ENCODE measurements at places on chromosomes 16 and 17.
A peak's percentile ranks its signal among the peaks of the same experiment; 100 is the strongest.

DNA sequence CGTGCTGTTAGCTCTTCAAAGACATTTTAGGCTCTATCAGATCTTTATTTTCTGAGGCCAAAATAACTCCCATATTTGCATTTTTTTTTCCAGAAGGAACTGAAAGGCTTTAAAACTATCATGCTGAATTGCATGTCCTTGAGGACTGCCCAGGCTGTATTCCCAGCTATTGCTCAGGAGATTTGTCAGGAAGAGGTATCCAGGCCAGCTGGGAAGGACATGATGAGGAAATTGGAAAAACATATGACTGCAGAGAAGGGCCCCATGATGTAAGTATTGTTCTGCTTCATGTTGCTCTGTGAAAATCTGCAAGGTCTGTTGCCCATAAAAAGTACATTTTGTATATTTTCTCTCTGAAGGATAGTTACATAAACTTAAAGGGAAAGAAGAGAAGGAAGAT, 5.7 kb downstream of the CDC6 start:
- DNase-seq: no peak

- DNase-seq: no peak
Observed at GRCh38 chr17:30922235-30923030, 688 bp downstream of the ADAP2 start.

DNA sequence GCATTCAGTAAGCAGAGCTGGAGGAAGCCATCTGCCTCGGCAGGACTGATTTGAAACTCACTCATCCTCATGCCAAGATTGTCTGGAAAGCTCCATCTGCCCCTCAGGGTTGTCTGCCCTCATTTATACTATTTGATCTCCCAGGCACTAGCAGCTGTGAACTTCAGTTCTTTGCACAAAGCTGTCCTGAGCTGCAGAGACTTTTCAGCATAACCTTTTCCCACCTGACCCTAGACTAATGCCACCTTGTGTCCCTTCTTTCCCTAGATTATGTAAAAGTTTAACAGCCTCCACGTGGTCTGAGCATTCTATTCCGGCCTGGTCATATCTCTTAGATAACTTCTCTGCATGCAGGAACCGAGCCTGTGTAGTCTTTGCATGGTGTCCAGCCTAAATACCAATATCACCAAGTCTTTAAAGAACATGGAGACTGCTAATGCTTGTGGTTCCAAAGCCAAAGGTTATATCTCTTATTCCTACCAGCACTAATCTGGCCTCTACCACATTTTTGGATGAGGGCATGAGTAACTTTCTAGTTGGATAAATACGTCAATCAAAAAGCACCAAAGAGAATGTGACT, 29.1 kb downstream of the STAT5A start:
- DNase-seq: no peak

DNA sequence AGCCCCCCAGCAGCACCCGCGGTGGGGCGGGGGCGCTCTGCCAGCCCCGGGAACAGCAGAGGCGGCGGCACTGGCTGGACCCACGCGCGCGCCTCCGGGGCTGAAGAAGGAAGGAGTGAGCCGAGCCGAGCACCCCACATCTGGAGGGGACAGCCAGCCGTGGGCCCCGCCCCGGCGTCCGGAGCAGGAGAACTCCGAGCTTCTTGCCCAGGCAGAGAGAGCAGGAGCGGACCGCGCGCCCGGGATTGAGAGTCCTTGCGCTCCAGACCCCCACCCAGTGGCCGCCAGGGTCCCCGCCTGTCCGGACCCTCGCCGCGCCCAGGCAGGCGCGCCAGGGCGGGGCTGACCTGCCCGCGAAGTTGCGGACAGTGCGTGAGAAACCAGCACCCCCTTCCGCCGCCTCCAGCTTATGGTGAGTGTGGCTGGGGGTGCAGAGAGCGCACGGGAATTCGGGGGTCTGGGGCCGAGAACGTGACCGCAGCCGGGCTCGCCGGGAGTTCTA, 921.9 kb upstream of the EEF2KMT start:
- no peak for DNase-seq

GRCh38 chr16:66832661-66833305, 2.0 kb upstream of the NAE1 start:
- DNase-seq: no peak

- peak; percentile 53 for DNase-seq
Observed at GRCh38 chr17:80082403-80083135, 18.8 kb upstream of the GAA start.

DNA sequence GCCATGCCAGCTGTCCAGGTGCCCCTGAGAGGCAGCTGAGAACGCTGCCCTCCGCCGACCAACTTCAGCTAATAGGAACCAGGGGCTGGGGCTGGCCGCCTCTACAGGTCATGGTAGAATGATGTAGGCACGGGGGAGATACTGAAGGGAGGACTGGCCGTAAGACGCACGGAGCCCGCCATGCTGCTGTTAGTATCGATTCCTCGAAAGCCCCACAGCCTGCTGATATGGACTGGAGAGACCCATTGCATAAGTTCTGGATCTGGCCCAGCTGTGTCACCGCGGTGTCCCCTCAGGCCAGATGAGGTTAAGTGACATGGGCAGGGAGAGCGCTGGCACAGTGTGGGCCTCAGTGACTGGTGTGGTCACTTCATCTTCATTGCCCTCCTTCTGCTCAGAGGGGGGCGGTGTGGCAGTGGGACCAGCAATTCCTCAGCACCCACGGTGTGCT, 75.6 kb downstream of the AMFR start:
- no peak for DNase-seq

- DNase-seq: no peak
Observed at GRCh38 chr17:2075336-2076086, 20.6 kb downstream of the HIC1 start.

DNA sequence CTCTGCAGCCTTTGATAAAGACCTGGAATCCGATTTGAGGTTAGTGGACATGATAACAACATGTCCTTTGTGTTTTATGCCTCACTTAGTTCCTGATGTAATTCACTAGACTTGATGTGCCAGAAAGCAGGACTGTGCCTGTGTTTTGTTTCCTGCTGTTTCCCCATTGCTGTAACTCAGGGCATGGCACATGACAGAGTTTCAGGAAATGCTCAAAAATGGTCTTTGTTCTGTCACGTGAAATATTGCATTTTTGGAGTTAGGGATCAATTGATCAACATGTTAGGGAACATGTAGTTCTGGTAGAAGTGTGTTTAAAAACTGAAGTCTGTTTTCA, 32.8 kb downstream of the DHX38 start:
- no peak for DNase-seq

- DNase-seq: no peak
Observed at GRCh38 chr16:2384426-2384825, 43.9 kb upstream of the ABCA3 start.

GRCh38 chr17:41442739-41443138, 2.0 kb upstream of the KRT38 start:
- DNase-seq: no peak

DNA sequence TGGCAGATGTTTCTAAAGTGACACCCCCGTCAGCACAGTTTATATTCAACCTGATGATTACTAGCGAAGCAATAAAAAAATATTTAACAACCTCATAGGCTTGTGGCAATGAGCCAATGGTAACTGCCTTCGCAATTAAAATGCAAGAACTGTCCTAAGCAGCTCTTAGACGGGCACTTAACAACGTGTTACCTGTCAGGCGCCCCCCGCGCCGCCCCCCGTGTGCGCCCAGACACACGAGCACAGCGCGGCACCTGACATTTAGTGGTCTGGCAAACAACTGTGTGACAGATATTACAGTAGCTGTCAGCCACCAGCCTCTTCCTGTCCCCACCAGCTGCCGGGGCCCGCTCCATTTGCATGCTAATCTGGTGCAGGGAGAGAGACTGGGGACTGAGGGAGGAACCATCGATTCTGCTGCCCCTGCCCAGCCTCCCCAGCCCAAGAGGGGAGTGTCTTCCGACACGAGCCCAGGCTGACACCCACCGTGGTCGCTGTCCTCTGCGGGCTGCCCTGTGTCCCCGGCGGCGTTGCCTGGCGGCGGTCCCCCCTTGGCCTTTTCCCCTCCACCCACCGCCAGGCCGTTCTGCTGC, 12.7 kb downstream of the NDUFAF8 start:
- no peak for DNase-seq

DNA sequence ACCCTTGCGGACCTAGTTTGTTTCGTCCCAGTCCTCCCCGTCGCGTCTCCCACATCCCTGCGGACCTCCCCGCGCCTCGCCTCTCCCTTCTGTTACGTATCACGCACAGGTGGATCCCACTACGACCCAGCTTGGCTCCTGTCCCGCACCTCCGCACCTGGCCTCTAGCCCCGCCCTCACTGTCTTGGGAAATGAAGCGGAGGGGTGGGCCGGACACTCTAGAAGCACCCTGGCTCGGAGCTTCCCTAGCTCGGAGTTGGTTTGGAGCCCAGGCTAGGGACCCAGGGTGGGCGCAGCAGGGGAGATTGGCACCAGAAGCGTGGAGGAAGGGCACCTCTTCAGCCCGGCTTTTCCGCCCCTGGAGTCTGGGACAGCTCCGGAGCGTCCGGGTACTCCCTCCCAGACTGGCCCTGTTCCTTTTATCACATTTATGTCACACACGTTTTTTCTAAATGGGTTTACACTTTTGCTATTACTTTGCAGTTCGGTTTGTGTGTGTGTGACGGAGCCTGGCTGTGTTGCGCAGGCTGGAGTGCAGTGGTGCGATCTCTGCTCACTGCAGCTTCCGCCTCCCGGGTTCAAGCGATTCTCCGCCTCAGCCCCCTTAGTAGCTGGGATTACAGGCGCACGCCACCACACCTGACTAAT, 1.4 kb upstream of the CEMP1 start:
- peak; percentile 37 for DNase-seq

- no peak for DNase-seq
Observed at GRCh38 chr17:51673070-51673469, 412.7 kb downstream of the UTP18 start.

- no peak for DNase-seq
Observed at GRCh38 chr17:82964851-82965341, 114.5 kb upstream of the METRNL start.

DNA sequence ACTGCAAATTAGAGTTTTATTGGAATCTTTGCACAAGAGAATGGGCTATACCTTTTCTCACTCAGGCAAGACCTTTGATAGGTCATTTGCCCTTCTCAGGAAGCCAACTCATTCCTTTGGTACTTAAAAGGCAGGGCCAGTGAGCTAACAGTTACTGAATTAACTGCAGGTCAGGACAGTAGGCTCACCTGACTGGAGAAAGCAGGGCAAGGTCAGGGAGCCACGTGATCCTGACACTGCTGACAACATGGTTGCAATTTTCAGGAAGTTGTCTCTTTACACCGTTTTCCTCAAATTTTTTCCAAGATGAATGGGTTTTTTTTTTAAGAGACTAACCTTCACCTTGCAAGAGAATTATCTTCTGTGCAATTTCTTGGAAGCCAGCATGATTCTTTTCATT, 21.1 kb downstream of the CPSF4L start:
- DNase-seq: no peak

DNA sequence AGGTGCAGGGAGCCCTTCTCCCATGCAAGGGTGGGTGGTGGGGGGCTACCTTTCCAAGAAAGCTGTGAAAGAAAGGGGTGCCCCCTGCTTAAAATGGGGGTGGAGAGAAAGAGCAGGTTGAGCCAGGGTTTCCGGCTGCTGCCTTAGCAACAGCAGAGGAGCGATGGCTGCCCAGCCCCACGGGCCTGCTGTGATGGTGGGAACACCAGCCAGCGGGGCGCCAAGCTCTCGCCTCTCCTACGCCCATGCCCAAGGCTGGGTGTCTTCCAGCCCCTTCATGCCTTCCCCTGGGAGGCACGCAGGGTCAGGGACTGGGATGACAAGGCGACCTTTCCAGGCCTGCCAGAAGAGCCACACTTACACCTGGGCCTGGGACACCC, 3.0 kb downstream of the FMNL1 start:
- DNase-seq: no peak

GRCh38 chr17:57405491-57406072, 149.3 kb downstream of the MSI2 start:
- no peak for DNase-seq

DNA sequence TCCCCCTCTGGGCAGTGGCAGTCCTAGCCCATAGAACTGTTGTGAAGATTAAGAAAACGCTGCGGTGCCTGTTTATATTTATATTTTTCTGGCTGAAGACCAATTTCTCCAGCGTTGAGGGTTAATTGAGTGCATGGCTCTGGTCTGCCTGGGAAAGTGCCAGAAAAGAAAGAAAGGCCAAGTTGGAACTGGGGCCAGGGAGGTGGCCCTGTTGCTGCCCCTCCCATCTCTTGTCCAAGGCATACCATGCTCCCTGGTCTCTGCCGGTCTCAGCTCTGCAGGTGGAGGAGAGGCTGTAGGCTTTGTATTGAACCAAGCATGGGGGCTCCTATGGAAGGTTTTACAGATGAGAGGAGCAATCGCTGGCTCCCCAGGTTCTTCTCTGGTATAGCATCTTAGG, 124.7 kb downstream of the MGAT5B start:
- DNase-seq: no peak

GRCh38 chr17:81119223-81120148, 45.8 kb upstream of the PVALEF start:
- DNase-seq: peak; percentile 81

DNA sequence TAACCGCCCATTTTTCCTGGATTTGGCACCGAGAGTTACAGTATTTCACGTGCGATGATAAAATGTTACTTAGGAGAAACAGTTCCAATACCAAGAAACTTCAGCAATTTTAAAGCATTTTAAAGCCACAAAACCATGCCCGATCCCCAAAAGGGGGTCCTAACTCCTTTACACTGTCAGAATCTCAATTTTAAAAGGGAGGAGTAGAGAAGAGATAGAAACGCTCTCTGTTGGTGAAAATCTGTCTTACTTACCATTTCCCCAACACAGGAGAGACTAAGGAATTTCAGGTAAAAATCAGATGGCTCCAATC, 526 bp upstream of the RNASEK start:
- no peak for DNase-seq

DNA sequence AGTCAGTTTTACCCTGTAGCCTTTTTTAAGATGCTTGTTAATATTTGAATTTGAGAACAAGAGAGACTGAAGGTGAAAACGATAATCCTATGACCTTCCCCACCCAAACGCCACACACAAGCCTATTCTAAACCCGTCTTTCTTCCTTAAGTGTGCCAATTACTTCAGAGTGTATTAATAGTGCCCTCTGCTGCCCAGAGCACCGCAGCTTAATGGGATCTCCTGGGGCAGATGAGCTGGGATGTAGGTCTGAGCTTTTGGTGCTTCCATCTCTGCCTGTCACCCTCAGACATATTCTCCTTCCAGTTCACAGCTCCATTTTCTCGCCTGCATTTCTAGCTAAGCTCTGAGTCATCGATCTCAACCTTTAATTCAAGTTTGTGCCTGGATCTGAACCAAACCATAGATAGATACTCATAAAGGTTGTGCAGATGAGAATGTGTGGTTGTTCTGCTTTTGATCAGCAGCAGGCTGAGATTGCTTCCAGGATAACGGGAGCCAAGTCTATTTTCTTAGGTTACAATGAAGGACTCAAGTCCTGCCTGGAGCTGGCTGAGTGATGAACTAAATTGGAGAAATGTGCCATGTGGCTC, 46.4 kb upstream of the CDH13 start:
- DNase-seq: no peak

- DNase-seq: peak; percentile 14
Observed at GRCh38 chr16:4733747-4734062, 366 bp downstream of the ANKS3 start.

- DNase-seq: peak; percentile 73
Observed at GRCh38 chr17:40803617-40804082, 3.9 kb upstream of the KRT28 start.

GRCh38 chr17:50620858-50621257, 13.8 kb upstream of the ABCC3 start:
- DNase-seq: no peak

Measured in activated CD4-positive, alpha-beta T cell treated with anti-CD3 and anti-CD28 coated beads, Interleukin-2, amount 50 U/mL, for 4 hours (primary cell).